ENCODE measurements at places on chromosomes 13 and 19.

DNA sequence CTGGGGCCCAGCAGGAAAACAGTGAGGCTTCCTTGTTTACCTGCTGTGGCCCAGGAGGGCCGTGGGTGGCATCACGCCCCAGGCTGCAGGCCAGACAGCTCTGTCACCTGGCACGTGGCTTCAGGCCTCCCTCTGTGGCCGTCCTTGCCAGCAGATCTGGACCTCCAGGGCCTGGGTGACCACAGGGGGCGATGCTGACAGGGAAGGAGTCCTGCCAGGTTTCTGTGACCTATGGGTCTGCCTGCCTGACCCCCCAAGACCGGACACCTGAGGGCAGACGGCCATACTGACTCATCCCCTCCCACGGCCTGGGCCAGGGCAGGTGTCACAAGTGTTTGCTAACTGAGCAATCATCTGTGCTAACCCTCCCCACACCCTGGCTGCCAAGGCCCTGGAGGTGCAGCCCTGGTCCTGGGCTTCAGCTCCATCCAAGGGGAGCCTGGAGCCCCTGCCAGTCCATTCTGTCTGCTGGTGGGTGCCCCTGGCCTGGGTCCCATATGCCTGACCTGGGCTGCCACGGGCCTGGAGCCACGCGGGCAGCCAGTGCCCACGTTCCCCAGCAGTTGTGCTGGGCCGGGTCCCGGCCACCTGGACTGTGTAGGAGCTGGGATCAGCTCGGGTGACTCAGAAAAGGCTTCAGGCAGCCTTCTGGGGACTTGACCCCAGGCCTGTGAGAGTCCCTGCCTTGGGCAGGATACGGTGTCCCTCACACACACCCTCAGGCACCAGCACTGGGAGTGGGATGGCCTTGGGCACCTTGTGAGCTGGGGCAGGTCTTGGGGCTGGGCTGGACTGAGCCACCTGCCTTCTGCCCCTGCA lies 3.7 kb downstream of the CDC34 start:
- DNase-seq = no peak

DNA sequence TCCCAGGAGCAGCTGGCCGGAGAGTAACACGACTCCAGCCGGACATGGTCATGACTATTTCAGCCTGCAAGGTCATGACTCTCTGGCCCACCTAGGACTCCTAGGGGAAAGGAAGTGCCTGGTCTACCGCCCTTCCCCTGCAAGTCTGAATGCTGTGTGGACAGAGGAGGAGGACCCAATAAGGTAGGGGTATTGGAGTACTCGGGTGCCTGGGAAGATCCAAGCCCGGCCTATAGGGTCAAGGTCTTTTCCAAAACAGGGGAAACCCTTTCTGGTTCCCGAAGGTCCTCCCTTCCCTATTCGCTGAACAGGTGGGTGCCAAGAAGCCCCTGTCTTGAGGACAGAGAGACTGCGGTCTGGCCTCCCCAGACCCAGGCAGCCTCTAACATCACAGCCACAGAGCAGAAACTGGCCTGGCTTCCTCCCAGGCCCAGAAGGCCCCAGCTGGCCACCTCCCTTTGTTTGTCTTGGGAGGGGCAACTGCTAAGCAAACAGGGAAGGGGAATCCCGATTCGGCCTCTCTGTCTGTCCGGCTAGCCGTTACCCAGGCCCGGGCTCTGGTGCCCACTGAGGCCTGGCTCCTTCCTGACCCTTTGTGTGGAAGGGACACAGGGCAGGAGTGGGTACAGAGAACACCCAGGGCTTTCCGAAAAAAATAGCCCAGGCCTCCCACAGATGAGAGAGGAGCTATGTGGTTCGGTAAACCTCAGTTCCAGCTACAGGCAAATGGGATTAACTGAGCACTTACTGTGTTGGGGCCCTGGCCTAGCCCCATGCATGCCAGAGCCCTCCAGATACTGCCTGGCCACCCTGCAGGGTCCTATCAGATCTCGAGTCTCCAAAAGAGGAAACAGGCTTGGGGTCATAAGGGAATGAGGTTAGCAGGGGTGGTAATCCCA lies 5.2 kb upstream of the GRAMD1A start:
- no peak for DNase-seq

DNA sequence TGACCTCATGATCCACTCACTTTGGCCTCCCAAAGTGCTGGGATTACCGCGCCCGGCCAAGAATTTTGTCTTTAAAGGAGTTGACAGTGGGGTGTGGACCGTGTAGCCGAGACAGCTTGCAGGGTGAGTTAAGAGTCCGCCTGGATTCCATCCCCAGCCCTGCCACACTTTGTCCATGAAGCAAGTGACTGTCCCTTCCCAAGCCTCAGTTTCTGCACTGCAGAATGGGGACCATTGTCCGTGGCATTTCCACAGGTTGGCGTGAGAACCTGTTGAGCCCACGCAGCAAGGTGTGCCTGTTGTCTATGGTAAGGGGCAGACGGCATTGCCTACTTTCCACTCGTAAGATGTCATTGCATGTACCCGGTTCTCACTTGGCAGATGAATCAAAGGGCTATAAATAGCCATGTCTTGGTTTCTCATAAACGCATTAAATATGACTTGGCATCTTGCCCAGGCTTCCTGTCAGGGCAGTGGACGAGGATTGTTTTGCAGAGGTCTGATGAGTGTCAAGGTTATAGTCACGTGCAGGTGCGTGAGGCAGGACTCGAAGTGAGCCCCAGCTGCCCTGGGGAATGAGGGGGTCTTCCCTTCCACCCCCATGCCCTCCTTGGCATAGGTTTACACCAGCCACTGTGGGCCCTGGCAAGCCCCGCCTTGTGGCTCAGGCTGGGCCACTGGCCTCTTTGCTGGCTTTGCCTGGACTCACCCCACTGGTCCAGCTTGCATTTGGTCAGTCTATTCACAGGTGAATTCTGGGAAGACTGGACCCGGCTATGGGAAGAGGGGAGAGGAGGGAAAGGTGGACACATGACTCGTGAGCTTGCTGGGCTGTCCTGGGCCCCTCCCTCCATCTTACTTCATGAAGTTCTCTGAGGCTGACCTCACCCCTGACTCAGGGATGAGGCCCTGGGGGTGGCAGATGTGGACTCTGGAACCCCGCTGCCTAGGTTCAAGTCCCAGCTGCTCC lies 14.6 kb downstream of the FAM187B start:
- no peak for DNase-seq

DNA sequence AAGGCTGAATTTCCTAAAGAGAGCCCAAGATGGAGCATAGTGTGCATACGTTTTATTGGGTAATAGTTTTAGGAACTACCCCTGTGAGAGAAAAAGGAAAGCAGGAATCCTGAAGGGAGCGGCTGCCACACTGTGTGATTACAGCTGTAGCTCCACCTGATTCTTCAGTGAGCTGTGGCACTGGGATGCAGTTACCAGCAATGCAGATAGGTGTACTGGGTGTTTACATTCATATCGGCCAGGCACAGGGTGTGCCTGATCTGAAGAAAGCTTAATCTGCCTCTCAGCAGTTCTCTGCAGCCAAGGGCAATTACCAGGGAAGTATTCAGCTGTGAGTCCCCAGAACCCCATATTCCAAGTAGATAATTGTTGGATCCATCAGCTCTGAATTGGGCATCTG lies 1541.8 kb downstream of the EFNB2 start:
- DNase-seq = no peak

- no peak for DNase-seq
These were observed 343.8 kb downstream of the KCNRG start for GRCh38 chr13:50359041-50359367.

GRCh38 chr19:10677751-10678150 lies 23.5 kb upstream of the QTRT1 start:
- DNase-seq = no peak

DNA sequence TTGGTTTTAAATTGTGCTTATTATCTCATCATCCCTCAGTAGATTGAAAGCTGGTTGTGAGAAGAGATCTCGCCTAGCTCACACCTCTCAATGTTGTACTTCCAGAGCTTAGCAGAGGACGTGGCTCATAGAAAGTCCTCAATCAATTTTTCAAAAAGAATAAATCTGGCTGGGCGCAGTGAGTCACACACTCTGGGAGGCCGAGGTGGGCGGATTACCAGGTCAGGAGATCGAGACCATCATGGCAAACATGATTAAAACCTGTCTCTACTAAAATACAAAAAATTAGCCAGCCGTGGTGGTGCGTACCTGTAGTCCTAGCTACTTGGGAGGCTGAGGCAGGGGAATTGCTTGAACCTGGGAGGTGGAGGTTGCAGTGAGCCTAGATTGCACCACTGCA lies 4.7 kb upstream of the ASF1B start:
- no peak for DNase-seq

DNA sequence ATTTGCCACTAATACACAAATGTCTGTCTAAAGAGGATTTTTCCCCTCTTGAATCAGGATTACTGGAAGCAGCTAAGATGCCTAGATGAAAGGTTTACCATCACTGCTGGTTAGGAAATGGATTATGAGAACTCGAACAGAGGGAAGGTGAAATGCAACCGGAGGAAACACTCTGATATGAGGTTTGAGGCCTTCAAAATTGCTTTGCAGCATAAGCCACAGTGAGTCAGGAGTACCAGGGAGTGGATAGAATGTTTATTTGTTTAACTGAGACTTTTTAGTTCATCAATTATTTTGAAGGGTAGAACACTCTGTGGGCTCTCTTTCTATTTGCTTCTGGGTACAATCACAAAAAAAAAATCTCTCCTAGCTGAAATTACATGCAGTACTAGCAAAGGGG lies 18.1 kb downstream of the CDADC1 start:
- DNase-seq = no peak

GRCh38 chr19:7346488-7346971 lies 2.2 kb upstream of the ARHGEF18 start:
- DNase-seq = no peak

DNA sequence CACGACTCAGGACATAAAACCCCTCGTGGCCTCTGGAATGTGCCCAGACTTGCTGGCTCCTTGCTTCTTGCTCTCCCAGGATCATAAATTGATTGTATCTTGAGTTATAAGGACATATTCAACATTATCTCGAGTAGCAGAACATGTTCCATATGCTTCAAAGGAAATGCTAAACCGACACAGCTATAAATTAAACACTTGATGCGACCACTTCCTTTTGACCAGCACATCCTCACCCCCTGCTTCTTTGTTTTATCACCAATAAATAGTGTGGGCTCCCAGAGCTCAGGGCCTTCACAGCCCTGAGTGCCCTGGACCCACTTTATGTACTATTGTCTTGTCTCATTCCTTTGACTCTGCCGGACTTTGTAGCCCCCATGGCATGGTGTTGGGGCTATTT lies 157.0 kb upstream of the PABPC3 start:
- no peak for DNase-seq

DNA sequence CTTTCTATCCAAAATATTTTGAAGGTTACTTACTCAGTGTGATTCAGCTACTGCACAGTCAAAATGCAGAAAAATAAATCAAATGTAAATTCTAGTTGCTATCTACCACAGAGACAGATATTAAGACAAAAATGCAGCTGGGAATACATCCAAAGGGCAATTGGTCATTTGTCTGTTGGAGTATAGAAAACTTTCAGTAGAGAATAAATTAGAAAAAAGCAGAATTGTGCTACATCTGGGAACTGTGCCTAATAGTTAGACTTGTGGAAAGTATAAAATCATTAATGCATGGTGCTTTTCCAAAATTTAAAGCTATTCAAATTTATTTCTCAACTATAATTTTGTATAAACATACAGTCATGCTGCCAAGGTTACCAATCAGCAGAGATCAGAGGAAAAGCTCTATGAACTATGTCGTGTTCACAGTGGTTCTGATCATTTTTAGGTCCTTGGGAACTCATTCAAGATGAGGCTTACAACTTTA lies 1635.8 kb downstream of the PCDH9 start:
- DNase-seq = no peak

DNA sequence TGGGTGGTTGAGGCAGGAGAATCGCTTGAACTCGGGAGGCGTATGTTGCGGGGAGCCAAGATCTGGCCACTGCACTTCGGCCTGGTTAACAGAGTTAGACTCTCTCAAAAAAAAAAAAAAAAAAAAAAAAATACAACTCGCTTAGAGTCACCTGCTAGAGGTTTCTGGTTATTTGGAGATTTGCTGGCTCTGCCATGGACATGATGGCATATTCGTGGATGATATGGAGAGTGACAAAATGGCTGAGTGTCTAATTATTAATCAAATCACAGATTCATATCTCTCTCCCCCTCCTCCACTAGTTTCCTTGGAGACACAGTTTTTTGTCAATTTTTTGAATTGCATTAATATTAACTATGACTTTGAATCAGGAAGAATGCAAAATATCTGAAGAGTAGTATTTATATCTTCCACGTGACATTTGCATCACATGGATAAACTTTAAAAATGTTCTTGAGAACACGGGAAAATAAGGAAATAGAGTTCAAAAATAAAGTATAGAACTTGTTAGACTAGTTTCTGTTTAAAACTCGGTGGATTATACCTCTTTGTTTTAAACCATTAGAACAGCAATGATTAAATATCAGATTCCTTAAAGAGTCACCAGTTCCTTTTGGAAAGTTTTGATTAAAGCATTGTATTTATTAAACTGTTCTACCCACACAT lies 47.8 kb downstream of the KLF5 start:
- no peak for DNase-seq

GRCh38 chr13:75693227-75693626 lies 57.1 kb downstream of the LMO7 start:
- DNase-seq = no peak

- DNase-seq = no peak
These were observed 129.8 kb downstream of the URI1 start for GRCh38 chr19:30071871-30072270.

All from WTC11 (cell line).